ENCODE measurements at places on chromosomes 2 and 18.

DNA sequence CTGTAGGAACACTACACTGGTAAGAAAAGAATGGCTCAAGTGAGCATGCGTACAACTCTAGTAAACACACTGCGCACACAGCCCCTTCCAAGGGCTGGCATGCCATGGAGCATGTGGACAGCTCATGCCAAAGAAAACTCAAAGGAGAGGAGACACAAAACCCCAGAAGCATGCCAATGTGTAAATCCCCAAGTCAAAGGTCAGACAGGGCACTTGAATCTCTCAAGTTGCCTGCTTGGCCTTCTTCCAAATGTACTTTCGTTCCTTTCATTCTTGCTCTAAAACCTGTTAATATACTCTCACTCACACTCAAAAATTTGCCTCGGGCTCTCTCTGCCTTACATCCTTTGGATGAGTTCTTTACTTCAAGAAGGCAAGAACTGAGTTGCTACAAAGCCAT is 365.3 kb downstream of the NBAS start:
- peaks cover 10% of the 10 kb centered on the region for H3K36me3 ChIP-seq
- no peaks in the 10 kb centered on the region for H3K27me3 ChIP-seq
- DNase-seq = no peak

DNA sequence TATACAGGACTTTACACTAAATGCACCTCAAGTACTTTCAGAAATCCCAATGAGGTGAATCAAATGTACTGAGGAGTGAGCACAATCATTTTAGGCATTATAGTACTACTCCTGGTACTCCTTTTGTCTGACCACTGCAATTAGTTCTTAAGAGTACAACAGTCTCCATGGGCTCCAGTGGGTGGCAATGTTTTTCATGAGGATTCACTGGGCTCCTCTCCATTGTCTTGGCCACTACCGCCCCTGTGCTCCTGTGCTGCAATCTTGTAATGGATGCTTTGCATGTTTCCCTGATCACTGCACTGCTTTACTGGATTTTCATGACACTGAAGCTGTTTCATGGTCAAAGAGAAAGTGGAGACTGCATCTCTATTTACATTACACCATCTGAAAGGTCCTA is 268.5 kb upstream of the ZSWIM2 start:
- no peak overlapping the region for H3K4me3 ChIP-seq
- no peaks in the 10 kb centered on the region for H3K27me3 ChIP-seq

- H3K27ac ChIP-seq = no peak overlapping the region
- H3K36me3 ChIP-seq = no peaks in the 10 kb centered on the region
- no peak for DNase-seq
- H3K4me1 ChIP-seq = no peaks in the 10 kb centered on the region
- peaks cover 16% of the 10 kb centered on the region for H3K27me3 ChIP-seq
These were observed 25.7 kb downstream of the MC2R start for GRCh38 chr18:13889671-13890070.

DNA sequence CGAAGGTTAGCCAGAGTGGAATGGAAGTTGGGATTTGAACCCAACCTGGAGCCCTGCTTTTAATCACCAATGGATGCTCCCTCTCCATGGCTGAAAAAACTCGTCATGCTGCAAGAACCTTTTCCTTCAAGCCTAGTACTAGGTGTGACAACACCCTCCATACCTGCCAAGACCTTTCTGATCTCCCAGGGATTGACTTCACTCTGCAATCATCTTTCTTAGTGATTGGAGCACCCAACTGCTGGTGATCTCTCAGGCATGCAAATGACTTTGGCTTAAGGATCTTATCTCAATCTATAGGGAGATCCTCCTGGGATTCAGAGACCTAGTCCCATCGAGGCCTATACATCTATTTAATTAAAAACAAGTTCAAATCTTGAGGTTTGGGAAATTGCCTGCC is 23.5 kb upstream of the ITGB6 start:
- no peak for DNase-seq
- H3K4me1 ChIP-seq = peaks cover 20% of the 10 kb centered on the region
- no peaks in the 10 kb centered on the region for H3K36me3 ChIP-seq
- H3K27ac ChIP-seq = no peak overlapping the region
- H3K4me3 ChIP-seq = no peak overlapping the region

- peaks cover 15% of the 10 kb centered on the region for H3K4me1 ChIP-seq
- no peak overlapping the region for H3K4me3 ChIP-seq
- no peak for DNase-seq
- peaks cover 1% of the 10 kb centered on the region for H3K36me3 ChIP-seq
- H3K27ac ChIP-seq = no peak overlapping the region
These were observed 33.8 kb upstream of the CYP1B1 start for GRCh38 chr2:38109732-38110181.

DNA sequence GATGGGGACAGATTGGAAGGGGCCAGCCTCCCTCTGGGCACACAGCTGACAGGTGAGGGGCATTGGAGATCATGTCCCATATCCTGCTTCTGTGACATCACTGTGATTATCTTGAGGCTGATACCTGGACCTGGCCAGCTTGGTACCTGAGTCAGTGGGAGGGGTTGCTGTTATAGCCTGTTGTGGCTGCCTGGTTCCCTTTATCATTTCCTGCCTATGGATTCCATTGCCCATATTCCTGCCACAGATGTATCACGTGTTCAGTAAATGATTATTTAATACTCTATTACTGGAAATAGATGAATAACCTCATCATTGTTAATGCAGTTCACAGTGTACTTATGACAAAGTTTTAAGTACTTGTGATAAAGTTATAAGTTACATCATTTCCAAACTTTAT is 7.8 kb upstream of the SCYGR1 start:
- H3K36me3 ChIP-seq = no peaks in the 10 kb centered on the region
- H3K27me3 ChIP-seq = no peaks in the 10 kb centered on the region
- no peak overlapping the region for H3K27ac ChIP-seq
- no peak for DNase-seq
- peaks cover 7% of the 10 kb centered on the region for H3K4me1 ChIP-seq
- no peak overlapping the region for H3K4me3 ChIP-seq
